ENCODE measurements at places on chromosomes 4 and X.

GRCh38 chr4:7829652-7830580 is 109.7 kb downstream of the AFAP1 start:
- no peak for DNase-seq

GRCh38 chr4:141339966-141340365 is 119.3 kb downstream of the ZNF330 start:
- DNase-seq: no peak

- no peak for DNase-seq
Measured at GRCh38 chr4:152102436-152103000, 341.7 kb upstream of the GATB start.

DNA sequence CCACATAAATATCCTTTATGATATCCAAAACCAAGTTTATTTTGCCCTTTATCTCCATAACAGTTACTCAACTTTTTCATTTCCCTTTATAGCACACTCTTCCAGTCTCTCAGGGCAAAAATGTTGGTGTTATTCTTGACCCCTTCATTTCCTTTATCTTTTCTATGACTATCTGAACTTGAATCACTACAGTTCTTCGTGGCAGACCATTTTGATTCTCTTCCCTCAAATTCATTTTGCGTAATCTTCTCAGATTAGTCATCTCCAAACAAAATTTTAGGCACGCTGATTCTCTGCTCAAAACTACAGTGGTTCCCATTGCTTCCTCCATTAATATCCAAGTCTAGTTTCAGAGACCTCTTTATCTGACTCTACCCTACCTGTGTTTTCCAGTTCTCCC is 26.1 kb downstream of the RUFY3 start:
- DNase-seq: no peak

DNA sequence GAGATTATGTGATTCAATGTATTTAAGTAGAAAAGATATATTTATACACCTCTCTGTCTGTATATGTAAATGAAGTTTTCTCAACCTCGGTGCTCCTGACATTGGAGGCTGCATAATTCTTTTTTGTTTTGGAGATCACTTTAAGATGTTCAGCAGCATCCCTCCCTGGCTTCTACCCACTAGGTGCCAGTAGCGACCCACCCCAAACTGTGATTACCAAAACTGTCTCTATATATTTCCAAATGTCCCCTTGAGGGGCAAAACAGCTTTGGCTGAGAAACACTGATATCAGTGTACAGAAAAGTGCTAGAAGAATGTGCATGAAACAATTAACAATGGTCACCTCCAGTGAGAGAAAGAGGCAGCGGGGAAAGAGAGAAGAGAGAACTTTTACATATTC is 51.2 kb downstream of the DCX start:
- peak; percentile 5 for DNase-seq

DNA sequence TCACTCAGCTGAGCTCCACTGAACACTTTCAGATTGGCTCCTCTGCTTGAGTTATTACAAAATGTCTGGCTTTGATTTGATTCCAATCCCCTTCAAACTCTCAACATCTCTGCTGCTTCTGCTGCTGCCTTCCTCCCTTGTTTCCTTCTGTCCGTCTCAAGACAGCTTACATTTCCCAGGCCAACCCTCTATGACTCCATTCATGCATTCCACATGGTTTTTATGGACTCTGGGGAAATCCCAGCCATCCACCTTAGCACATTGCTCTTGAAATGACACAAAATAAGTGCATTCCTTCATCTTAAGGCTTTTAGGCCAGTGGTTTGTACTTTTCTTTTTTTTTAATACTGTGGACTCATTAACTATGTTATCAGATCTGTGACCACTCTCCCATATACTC is 68.5 kb upstream of the TMEM164 start:
- DNase-seq: no peak

GRCh38 chrX:31697294-31697916 is 625.6 kb upstream of the FTHL17 start:
- DNase-seq: no peak

GRCh38 chr4:115514675-115515074 is 401.3 kb upstream of the NDST4 start:
- DNase-seq: no peak

DNA sequence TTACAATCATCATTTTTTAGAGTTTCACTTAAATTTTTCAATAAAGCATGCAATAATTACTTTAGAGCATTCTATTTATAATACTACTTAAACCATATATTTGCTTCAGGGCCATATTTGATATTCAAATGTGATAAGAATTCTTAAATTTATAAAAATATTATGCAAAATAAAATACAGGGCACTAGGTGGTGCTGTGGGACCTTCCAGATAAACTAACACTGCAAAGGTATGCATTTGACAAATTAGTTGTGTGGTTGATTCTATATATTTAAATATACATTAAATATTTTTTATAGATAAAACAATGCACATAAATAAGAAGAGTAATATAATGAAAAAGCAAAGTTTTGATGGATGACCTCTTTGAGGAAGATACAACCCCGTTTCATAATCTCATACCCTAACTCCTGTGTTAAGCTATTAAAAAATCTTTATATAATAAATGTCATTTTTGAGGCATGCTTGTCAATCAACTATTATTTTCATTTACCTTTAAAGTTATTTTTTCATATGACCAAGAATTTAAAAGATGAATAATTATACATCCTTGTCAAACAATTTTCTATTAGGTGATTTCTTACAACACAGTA is 128.4 kb downstream of the REELD1 start:
- DNase-seq: peak; percentile 54

DNA sequence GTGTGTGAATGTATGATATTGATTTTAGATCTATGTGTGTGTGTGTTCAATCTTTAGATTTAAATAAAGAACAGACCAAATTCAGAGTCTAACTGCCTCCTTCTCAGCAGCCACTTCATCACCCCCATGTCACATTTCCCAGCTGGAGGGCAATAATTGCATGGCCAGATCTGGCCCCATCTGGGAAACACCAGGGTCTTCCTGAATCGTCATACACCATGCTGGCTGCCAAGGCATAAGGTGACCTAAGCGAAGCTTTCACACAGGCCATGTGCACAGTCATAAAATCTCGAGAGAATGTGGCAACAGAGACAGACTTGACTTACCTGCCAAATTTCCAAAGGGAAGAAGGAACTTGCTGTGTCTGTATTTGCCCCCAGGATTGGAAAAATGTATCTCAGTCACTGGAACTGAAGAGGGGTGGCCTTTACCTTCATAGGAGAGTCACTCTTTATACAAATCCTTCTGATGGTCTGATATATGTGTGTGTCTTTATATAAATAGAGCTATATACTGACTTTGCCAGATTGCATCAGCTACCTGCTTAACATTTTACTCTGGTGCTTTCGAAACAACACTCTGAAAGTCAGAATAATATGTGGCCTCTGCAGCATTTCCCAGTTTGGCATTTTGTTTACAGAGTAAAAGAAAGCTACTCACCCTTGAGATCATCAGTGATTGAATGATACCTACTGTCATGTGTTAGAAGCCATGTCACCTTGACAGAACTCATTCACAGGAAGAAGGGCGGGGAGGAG is at the start of gene PLAC1:
Gene PLAC1 (minus strand): TSS at position 470 of the 758 bp plus-strand sequence. CDS start 91,789 bp downstream, outside the sequence.
- DNase-seq: no peak

DNA sequence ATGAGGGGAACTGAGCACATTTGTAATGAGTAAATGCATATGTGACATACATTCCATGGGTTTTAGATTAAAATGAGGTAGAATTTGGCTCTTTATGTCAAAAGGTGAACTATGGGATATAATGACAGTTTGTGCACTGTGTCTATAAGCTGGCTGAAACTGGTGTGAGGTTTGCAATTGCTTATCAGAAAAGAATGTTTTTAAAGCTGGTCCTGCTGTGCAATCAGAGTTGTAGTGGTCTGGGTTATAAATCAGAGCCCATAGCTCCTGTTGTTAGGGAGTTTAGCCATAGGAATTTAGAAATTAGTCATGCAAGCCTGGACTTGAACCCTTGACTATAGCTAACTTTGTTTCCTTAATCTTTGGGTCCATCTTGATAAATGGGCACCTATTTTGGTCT is 23.1 kb upstream of the GATB start:
- DNase-seq: no peak

DNA sequence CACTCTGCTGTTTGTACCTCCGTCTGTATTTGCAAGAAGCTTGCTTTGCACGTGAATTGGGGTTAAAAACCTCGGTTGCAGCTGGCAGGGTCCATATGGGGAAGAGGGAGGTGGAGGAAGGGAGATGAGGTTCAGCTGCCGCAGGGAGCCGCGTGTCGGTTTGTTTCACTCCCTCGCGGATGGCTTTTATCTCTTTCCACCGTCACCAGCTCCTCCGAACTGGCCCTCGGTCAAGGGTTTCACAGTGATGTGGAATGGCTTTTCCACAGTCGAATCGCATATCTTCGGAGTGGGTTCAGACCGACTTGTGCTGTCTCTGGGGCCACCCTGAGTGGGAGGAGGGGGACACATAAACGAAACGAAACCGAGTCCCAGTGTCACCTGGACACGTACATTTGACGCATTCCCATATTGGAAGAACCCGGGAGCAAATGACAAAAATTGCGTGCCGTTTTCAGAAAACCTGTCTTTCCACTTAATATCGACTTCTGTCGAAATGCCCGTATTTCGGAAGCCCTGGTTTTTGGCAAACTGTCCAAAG is 929 bp downstream of the ZBTB33 start:
- DNase-seq: peak; percentile 12

DNA sequence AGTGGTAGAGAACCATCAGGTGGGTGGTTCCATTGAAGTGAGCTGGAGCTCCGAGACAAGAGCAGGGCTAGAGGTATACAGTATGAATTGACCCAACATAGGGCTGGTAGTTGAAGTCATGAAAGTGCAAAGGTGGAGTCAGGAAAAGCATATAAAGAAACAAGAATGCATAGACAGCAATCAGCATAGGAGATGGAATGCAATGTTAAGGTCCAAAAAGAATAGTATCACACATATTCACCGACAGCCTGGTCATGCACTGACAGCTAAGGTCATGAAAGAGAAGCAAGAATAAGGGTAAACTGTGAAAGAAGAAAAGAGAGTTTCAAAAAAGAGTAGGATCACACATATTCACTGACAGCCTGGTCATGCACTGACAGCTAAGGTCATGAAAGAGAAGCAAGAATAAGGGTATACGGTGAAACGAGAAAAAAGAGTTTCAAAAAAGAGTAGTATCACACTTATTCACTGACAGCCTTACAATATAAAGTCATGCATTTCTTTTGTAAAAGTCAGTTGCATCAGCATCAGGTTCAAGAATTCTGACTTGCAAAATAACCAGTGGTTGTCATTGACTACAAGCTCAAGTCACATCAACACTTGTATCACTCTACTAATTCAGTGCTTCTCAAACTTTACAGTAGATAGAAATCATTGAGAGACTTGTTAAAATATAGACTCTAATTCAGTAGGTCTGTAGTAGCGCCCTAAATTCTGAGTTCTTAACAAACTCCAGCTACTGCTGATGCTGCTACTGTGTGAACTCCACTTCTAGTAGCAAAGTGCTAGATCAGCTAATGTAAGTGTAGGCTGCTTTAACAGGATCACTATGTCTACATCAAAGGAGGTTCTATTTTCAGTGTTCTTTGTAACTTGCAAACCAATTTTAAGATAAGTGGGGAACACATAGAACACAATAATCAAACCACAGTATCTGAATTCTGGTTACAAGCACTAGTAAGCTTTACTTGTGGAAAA is 221.9 kb downstream of the PDGFC start:
- no peak for DNase-seq

DNA sequence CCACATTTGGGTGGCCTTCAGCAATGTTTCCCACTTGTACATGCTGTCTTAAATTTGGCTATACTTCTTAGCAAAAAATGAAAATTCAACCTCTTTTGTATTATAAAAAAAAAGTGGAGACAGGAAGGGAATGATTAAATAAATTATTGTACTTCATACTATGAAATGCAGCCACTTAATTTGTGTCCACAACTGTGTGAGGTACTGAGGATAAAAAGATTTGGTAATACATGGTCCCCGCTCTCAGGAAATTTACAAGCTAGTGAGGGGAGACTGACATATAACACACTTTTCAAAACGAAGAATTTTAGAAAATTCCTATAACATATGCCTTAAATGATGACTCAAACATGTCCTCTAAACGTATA is 105.0 kb downstream of the HNRNPD start:
- no peak for DNase-seq

GRCh38 chr4:184343502-184344177 is 126.0 kb upstream of the ENPP6 start:
- DNase-seq: peak; percentile 90

DNA sequence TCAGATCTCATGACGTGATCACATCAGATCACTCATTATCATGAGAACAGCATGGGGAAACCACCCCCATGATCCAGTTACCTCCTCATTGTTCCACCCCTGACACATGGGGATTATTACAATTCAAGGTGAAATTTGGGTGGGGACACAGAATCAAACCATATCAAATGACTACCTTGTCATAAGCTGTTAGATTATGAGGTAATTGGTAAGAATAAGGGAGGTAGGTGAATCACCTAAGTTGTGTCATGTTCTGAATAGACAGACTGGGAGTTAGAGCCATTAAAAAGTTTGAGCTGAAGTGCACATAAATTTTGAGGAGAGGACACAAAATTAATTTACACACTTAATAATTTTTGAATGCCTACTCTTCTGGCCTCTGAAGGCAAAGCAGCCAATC is 24.7 kb downstream of the SLC9B1 start:
- DNase-seq: no peak

DNA sequence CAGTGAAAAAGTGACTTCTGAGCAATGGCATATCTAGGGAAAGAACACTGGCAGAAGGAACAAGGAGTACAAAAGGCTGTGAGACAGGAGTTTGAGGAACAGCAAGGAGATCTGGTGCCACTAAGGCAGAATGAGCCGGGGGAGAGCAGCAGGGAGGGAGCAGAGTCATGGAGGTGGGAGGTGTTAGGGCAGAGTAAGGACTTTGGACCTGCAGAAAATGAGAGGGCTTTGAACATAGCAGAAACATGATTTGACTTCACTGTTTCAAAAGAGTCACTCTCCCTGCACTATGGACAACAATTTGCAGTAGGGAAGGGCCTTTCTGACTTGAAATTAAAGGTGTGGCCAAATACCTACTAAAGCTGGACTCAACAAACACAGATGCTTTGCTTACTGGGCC is 356.2 kb downstream of the ADGRL3 start:
- no peak for DNase-seq

DNA sequence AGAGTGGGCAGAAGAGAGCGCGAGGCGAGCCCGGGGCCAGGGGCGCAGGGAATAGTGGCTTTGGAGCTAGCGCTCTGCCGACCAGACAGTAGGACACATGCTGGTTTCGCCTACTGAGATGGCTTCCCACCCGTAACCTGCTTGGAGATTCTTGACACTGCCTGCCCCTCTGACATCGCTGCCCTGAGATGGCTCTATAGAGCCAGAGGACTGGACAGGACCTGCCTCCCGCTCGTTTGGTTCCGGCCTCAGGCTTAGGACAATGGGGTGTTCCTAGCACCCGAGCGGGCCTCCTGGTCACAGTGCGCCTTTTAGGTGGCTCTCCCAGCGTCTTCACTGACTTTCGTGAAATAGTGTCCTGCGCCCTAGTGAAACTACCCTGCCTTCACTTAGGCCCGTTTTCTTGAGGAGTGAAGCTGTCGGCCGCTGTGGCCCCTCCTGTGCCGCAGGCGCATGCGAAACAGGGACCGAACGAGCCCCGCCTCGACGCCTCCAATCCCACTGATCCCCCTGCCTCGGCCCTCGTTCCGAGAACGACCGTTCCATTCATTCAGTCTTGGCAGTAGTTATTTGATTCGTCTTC is 608 bp downstream of the TAF1 start:
- DNase-seq: peak; percentile 31

GRCh38 chrX:83022020-83022419 is 486.1 kb upstream of the POU3F4 start:
- no peak for DNase-seq

- DNase-seq: no peak
Measured at GRCh38 chr4:158236304-158237030, 26.2 kb downstream of the TMEM144 start.

Data from suppressor macrophage (primary cell).